Progenitor cell of endocrine pancreas (in vitro differentiated cells): ENCODE measurements at places on chromosomes 12 and 14. TPM values are rescaled to one million over a fixed set of nuclear protein-coding genes. Genes with fewer than 3 reads are reported as not detected.

- no peak for DNase-seq
These were observed 105.2 kb downstream of the MED13L start for GRCh38 chr12:116172224-116172849.

DNA sequence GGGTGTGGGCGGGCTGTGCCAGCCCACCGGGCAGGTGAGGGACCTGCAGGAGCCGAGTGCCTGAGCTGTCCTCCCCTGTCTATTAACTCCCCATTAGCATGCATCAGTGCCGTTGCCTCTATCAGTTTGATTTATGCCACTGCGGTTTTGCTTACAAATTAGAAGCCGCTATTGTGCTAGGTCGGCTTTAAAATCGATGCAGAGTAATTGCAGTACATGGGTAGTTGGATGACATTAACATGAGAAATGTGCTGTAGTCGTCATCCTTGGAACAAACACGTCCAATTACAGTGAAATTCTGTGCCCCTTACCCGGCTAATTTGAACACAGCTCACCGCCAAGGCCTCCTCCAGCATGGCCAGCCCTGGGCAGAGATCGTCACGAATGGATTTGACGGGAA, 145.8 kb downstream of the TSPAN9 start:
- no peak for DNase-seq

DNA sequence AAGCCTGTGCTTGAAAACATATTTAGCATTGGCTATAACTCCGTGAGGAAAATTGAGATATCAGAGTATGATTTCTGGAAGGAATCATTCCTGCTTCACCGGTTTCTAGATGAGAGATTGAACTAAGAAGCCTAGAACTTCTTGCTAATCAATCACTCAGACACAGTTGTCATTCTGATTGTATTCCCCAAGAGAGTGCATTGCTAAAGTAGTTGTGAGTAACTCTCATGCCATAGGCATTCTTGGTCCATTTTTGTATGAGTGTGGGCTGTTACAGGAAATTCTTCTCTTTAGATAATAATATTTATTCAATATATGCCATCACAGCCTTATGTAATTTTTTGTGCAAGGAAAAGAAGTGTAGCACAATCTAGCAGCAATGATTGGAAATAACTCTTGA, 893.3 kb upstream of the MDGA2 start:
- DNase-seq = no peak

DNA sequence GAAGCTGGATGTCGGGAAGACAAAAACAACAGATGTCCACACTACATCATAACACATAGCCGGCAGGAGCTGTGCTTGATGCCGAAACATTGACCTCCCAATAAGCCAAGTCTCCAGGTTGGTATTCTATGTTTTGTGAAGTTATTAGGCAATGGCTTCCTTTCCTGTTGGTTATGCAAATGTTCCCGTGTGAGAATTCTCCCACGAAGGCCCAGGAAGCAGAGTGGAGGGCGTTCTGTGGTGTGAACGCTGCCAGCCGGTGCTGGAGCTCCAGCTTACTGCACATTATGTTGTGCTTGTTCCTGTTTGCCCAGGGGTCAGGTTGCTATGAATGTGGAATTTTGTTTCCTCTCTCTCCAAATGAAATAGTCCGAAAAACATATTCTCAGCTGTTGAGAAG, 156.4 kb upstream of the HMGA2 start:
- DNase-seq = no peak

GRCh38 chr12:19387161-19387560, 52.1 kb upstream of the AEBP2 start:
- DNase-seq = no peak

Gene RALGAPA1
- total RNA-seq = 57.0 and 58.7 TPM in 2 replicates
